Endothelial cell of umbilical vein (primary cell): ENCODE measurements at places on chromosomes 2 and 18.

DNA sequence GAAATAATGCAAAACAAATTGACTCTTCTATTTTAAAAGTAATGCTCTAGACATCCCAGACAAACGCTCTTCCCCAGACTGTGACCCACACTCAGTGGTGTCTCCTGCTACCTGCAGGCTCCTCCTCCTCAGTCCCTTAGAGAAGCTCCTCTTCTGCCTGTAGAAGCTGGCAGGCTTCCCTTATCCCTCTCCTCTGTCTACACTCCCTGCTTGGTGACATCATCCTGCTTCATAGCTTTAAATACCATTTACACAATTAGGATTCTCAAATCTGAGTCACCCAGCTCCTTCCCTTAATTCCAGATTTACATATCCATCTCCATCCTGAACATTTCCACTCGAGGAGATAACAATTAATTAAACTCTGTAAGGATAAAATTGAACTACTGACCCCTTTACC, 167.9 kb downstream of the FBXO15 start:
- no peak for DNase-seq

DNA sequence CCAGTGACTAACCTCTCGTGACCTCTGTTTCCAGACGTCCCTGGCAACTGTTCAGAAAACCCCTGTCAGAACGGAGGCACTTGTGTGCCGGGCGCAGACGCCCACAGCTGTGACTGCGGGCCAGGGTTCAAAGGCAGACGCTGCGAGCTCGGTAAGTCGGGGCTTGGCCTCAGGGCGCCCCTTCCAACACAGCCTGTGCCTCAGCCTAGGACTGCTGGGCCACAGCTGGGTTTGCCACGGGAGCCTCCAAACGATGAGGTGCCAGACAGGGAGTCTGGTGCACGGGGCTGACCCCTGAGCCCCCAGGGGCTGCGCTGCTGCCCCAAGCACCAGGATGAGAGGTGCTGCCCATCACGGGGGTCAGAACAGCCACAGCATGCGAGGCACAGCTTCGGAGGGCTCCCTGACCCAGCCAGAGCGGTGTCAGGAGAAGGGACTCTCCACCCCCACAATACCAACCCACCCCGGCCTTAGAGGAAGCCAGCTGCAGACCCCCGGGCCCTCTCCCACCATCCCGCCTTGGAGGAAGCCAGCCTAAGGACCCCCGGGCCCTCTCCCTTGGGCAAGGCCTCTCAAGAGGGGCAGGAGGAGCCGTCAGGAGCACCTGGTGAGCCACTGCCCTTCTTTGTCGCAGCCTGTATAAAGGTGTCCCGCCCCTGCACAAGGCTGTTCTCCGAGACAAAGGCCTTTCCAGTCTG, 20.3 kb downstream of the MTERF4 start:
- DNase-seq = no peak

- peak; percentile 70 for DNase-seq
Measured at GRCh38 chr2:109185821-109186570, 57.0 kb downstream of the SH3RF3 start.

- no peak for DNase-seq
Measured at GRCh38 chr18:79898952-79899608, 52.4 kb downstream of the SLC66A2 start.
